ENCODE measurements at places on chromosomes 6 and 20.

DNA sequence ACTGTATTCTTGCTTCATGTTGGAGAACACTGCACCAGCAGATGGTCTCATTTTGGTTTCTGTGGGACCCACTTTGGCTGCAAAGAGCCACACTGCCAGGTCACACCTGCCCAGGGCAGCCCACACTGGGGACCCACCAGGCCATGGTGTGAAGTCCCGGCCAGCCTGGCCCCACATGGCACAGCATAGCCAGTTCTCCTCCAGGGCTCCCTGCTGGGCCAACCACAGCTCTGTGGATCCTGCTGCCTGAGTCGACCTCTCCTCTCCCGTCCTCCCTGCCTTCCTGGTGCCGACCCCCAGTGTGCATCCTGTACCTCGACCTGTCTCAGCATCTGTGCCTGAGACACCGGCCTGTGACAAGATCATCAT is 3.0 kb downstream of the ARFRP1 start:
- DNase-seq, result no peak

- no peak for DNase-seq
Observed at GRCh38 chr6:158028421-158028820, 46.8 kb downstream of the SYNJ2 start.

- DNase-seq, result no peak
Observed at GRCh38 chr6:38460186-38460585, 179.5 kb downstream of the BTBD9 start.

DNA sequence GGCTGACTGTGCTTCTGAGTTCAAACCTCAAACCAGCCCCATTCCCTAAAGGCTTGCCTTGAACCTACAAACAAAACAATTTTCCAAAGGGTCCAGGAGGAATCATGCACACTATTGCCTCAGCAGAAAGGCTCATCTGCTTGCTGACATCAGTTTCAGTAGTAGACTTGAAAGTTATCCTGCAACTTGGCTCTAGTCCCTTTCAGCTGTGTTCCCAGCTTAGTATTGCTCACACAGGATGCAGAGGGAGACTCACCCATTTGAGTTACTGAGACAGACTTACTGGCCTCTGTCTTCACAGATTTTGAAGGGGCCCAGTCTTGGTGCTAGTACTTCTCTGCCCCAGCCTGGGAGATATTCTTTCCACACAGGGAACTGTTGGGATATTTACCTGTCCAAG is 38.5 kb upstream of the TFB1M start:
- no peak for DNase-seq

- no peak for DNase-seq
Observed at GRCh38 chr6:140382355-140382754, 1007.9 kb upstream of the CITED2 start.

DNA sequence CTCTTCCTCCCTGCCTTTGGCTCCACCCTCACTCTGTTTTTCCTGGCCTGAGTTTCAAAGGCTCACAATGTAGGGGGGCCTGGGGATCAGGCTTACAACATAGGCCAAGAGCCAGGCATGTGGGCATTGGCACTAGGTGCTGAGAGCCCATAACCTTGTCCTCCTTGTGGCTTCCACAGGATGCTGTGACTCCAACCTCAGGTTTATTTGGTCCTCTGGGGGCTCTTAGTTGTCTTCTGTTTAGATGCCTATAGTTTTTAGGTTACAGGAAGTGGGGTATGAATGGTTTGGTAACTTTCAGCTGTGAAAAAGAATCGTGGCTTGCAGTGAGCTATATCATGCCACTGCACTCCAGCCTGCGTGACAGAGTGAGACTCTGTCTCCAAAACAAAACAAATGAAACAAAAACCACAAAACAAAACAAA is 25.6 kb downstream of the MMP24 start:
- no peak for DNase-seq

DNA sequence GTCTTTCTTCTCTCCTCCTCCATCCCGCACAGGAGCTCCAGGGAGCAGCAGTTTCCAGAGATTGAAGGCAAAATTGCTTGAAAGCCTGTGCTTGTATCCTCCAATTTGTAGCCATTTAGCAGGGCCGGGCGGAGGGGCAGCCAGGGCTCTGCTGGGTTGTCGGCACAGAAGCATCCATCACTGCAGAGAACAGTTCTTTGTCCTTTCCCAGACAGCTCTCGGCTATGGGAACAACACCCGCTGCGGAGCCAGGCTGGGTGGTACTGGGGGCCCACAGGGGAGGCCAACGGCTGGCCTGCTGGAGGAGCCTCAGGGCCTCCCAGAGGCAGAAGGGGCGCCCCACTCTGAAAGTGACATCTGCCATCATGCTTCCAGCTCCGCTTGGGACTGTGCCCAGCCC is 7.8 kb downstream of the HRH3 start:
- DNase-seq, result no peak

- DNase-seq, result no peak
Observed at GRCh38 chr6:81996414-81996813, 243.9 kb upstream of the TENT5A start.

- no peak for DNase-seq
Observed at GRCh38 chr6:124203101-124203811, 399.6 kb downstream of the NKAIN2 start.

GRCh38 chr6:18053555-18054445 is 66.4 kb upstream of the KIF13A start:
- no peak for DNase-seq
